H1 (cell line): ENCODE measurements at places on chromosomes 3 and 15. TPM values are rescaled to one million over a fixed set of nuclear protein-coding genes. Genes with fewer than 3 reads are reported as not detected.

DNA sequence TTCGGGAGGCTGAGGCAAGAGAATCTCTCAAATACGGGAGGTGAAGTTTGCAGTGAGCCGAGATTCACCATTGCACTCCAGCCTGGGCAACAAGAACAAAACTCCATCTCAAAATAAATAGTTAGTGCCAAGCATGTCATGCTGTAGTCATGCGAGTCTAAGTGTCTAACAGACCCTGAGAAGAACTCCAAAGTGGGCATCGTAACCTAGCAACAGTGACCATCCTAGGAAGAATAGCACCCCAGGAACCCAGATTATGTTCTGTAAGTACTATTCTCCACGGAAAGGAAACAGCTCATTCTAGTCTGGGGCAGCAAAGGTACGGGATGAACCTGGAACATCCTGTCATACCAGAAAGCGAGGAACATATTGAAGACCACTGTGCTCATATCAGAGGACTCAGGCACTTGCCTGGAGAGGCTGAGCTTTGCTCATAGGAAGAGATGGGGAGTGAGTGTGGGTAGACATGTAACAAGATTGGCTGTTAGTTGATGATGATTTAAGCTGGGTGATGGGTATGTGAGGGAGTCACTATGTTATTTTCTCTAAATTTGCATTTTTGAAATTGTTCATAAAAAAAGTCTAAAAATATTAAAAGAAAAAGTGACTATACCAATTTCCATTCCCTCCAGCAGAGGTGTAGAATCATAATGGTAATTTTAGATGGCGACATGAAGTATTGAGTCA lies 31.7 kb downstream of the BCL2L10 start:
- no peaks in the 10 kb centered on the region for H3K27me3 ChIP-seq
- peaks cover 4% of the 10 kb centered on the region; the same call in 1 of the 2 replicates for H3K4me1 ChIP-seq
- H3K27ac ChIP-seq: no peak overlapping the region
- H3K36me3 ChIP-seq: no peaks in the 10 kb centered on the region

DNA sequence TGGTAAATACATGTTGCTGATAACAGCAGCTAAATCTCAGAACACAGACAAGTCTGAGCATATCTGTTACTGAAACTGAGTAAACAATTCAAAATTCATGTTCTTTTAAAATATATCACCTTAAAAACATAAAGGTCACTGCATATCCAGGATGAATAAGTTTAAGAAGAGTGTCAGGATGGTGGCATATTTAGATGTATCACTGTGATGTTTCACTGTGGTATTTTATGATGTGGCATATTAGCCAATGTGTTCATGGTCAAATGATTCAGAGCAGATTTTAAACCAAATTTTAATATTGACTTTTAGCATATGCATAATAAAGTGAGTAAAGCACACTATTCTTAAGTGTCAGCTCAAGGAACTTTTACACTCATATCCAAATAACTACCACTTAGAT lies 346.4 kb upstream of the DPPA4 start:
- H3K4me1 ChIP-seq: no peaks in the 10 kb centered on the region
- H3K36me3 ChIP-seq: no peaks in the 10 kb centered on the region
- H3K27me3 ChIP-seq: no peaks in the 10 kb centered on the region
- no peak for DNase-seq

GRCh38 chr3:116802651-116803050 lies 93.1 kb downstream of the TUSC7 start:
- no peaks in the 10 kb centered on the region for H3K4me1 ChIP-seq
- H3K36me3 ChIP-seq: no peaks in the 10 kb centered on the region
- no peak overlapping the region for H3K4me3 ChIP-seq
- no peaks in the 10 kb centered on the region for H3K27me3 ChIP-seq

DNA sequence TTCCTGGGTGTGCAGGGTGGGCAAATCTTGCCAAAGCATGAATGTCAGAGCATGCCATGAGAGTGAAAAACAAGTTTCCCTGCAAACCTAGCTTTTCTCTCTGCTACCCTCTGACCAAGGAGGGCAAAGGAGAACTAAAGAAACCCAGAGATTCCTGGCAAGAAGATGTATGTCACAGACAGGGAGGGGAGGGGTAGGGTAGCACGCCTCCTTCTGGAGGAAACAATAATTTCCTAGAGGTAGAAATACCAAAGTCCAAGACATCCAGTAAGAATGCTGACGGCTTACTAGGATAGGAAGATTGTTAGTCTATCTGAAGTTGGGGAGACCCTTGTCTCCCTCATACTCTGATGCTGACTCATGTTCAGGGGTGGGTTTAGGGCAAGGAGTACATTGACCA lies 203.9 kb downstream of the NR1D2 start:
- no peak overlapping the region for H3K4me3 ChIP-seq
- H3K27me3 ChIP-seq: no peaks in the 10 kb centered on the region
- H3K36me3 ChIP-seq: no peaks in the 10 kb centered on the region
- DNase-seq: no peak
- H3K4me1 ChIP-seq: no peaks in the 10 kb centered on the region

- no peak overlapping the region for H3K27ac ChIP-seq
- no peaks in the 10 kb centered on the region for H3K4me1 ChIP-seq
- H3K4me3 ChIP-seq: no peak overlapping the region
- H3K36me3 ChIP-seq: no peaks in the 10 kb centered on the region
- no peak for DNase-seq
Measured at GRCh38 chr3:11953778-11954177, 50.4 kb upstream of the SYN2 start.

- H3K27me3 ChIP-seq: no peaks in the 10 kb centered on the region
- H3K36me3 ChIP-seq: peaks cover 15% of the 10 kb centered on the region
- DNase-seq: no peak
- H3K4me3 ChIP-seq: 0 out of 2 replicates have a peak overlapping the region, but pooled peaks have one; percentile 17
- H3K27ac ChIP-seq: peak overlapping the region; percentile 53; the same call in 1 of the 2 replicates
Measured at GRCh38 chr3:46935168-46935858, 41.2 kb downstream of the CCDC12 start.

DNA sequence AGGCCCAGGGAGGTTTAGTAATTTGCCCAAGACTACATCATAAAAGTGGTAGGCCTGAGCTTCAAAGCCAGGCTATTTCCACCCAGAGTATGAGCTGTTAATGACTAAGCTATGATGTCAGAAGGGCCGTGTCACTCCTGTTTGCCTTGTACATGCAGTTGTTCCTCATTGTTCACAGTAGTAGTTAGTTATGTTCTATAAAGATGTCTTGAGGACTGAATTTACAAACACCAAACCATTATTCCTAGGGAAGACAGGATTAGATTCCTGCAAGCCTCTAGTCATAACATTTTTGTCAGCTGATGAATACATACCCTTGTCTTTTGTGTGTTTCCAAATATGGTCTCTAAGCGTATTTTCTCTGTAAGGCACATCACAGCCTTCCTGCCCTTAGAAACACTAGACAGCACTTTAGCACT lies 20.9 kb upstream of the LARS2 start:
- no peaks in the 10 kb centered on the region for H3K27me3 ChIP-seq
- no peak for DNase-seq
- no peaks in the 10 kb centered on the region for H3K4me1 ChIP-seq
- no peak overlapping the region for H3K27ac ChIP-seq

DNA sequence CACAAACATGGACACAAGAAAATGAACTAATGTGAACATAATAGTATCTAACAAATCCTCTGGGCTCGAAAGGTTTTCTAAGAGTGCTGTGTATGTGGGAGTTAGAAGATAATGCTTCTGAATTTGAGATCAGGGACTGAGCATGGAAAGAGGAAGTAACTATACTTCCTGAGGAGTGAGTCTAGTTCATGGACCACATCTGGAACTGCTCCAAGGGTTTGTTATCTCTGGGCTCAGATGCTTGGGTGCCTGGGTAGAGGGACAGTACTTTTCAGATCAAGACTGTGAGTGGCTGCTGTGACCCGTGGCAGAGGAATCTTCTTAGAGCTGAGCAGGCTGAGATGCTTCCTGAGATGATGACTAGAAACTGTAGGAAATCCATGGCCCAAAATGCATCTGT lies 28.5 kb downstream of the TBC1D23 start:
- H3K36me3 ChIP-seq: no peaks in the 10 kb centered on the region
- no peaks in the 10 kb centered on the region for H3K4me1 ChIP-seq
- H3K27ac ChIP-seq: no peak overlapping the region

DNA sequence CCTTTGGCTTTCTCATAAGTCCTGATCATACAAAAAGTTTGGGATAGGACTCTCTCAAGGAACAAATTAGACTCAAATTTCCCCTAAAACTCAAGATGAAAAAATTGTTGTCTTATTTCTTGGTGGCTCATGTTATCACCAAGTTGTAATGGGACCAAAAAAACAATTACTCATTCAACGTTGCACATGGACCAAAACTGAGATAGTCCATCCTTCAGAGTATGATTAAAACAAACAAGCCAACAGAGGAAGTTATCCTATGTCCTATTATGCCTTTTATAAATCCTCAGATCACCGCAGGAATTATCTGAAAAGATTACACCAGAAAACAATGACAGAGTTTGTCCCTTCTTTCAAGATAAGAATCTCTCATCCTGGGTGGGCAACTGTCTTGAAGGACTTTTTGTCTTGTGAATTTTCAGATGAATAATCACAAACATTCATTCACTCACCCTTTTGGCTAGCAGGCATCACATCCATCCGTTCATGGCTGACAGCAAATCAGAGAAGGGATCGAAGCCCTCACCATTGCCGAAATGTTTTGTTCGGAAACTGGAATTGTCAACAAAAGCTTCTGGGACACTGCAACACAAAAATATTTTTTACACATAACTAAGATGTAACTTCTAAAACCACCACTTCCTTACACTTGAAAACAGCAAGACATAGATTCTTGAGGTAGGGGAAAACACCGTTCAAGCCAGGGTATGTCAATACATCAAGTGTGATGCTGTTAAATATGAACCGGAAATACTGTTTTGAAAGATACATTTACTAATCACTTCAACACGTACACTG lies 90.4 kb downstream of the FOXP1 start:
- no peaks in the 10 kb centered on the region; the same call in 1 of the 2 replicates for H3K36me3 ChIP-seq
- H3K27me3 ChIP-seq: no peaks in the 10 kb centered on the region
- H3K4me3 ChIP-seq: no peak overlapping the region

DNA sequence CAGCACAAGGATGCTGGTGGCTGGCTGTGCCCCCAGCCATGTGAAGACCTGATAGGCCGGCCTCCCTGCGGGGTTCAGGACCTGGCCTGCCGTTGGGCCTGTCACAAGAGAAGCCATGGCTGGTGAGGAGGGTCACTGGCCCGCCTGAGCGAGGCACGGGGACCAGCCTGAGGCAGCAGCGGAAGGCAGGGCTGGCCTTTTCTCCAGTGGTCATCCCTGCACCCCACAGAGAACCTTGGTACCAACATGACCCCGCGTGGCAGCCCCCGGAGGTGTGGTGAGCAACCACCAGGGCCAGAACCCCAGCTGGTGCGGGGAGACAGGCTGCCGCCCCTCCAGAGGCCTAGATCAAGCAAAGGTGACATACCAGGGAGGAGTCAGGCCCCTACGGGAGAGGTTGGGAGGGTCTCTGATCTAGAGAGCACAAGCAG lies 134.1 kb upstream of the MEF2A start:
- no peaks in the 10 kb centered on the region for H3K36me3 ChIP-seq
- no peaks in the 10 kb centered on the region for H3K27me3 ChIP-seq
- no peak overlapping the region for H3K4me3 ChIP-seq
- peaks cover 11% of the 10 kb centered on the region; the same call in 1 of the 2 replicates for H3K4me1 ChIP-seq
- DNase-seq: no peak
- H3K27ac ChIP-seq: no peak overlapping the region

DNA sequence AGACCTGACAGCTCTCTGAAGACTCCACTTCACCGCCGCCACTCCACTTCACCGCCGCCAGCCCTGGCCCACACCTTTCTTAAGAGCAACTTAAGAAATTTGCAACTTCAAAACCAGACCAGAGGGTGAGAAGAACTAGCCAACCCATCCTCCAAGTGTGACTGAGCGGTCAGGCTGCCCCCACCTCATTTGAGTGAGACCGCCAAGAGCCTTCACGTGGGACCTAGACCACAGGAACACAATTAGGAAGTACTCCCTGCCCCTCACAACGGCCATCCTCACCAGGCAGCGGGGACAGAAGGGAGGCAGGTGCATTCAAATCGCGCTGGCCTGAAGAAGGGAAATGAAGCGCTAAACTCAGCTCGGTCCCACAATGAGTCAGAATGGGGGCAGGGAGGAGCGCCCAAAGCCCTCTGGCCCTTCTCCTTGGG lies 156.8 kb upstream of the BCL6 start:
- peaks cover 8% of the 10 kb centered on the region for H3K4me1 ChIP-seq
- H3K4me3 ChIP-seq: no peak overlapping the region
- H3K27me3 ChIP-seq: no peaks in the 10 kb centered on the region
- no peak for DNase-seq
- H3K36me3 ChIP-seq: no peaks in the 10 kb centered on the region

DNA sequence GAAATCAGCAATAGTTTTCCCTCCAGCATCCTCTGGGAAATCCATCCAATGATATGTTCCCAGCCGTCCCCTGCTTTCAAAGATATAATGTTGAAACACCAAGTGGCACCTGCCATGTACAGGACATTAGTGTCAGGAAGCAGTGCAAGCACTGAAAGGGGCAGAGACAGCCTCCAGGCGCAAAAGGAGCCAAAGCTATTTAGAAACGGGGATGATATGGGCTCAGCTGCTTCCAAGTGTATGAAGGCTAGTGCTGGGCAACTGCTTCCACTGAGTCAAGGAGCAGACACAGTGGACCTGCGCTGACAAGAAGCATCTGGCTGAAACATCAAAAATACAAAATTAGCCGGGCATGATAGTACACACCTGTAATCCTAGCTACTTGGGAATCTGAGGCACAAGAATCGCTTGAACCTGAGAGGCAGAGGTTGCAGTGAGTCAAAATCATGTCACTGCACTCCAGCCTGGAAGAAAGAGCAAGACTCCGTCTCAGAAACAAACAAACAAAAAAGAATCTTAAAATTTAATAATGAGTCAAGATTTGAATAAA lies 119.7 kb downstream of the AQP9 start:
- no peak for DNase-seq
- H3K4me1 ChIP-seq: no peaks in the 10 kb centered on the region; the same call in 1 of the 2 replicates
- no peak overlapping the region for H3K4me3 ChIP-seq
- H3K36me3 ChIP-seq: no peaks in the 10 kb centered on the region; the same call in 1 of the 2 replicates
- H3K27me3 ChIP-seq: no peaks in the 10 kb centered on the region
- H3K27ac ChIP-seq: no peak overlapping the region

DNA sequence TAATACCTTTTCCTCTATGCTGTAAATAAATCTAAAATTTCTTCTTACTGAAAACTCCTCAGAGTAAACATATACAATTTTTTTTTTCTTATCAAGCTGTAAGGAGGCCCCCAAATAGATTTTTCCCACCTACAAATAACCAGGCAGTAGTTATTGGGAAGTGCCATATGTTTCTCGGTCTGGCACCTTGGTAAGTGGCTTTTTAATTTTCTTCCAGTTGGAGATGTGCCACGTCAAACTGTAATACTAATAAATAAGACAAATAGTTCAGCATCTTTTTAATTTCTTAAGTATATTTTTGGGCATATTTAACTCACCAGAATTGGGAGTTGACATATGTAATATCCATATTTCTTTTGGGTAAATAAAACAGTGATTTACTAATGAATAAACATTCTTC lies 346.3 kb downstream of the DIPK2A start:
- H3K27ac ChIP-seq: no peak overlapping the region
- no peak for DNase-seq
- H3K4me3 ChIP-seq: no peak overlapping the region
- H3K4me1 ChIP-seq: no peaks in the 10 kb centered on the region

NPHP3 gene
- 5.7 and 6.8 TPM in 2 replicates for polyA plus RNA-seq

HPS3 gene
- polyA plus RNA-seq: 23.7 and 24.0 TPM in 2 replicates

LMAN1L gene
- not detected in 2 replicates for polyA plus RNA-seq

MED12L gene
- polyA plus RNA-seq: 3.6 and 4.3 TPM in 2 replicates

LMOD3 gene
- not detected in 2 replicates for polyA plus RNA-seq
